Lung microvascular endothelial cell (primary cell): ENCODE measurements at places on chromosomes 1 and 21. TPM values are rescaled to one million over a fixed set of nuclear protein-coding genes. Genes with fewer than 3 reads are reported as not detected.

MANEAL gene
- 0.65 and 1.6 TPM in 2 replicates for total RNA-seq

GPX7 gene
- 5.6 and 18.1 TPM in 2 replicates for total RNA-seq

C1orf87 gene
- total RNA-seq: not detected in 2 replicates

FMO3 gene
- total RNA-seq: not detected in 2 replicates

LPGAT1 gene
- 31.6 and 37.5 TPM in 2 replicates for total RNA-seq

OR2L2 gene
- under 0.01 TPM in 1 of 2 replicates, not detected in the other for total RNA-seq

SPRR1B gene
- total RNA-seq: not detected in 2 replicates

SEC16B gene
- total RNA-seq: 0.22 and 0.79 TPM in 2 replicates

CLCA1 gene
- not detected in 2 replicates for total RNA-seq

SLFNL1 gene
- total RNA-seq: under 0.01 and 0.20 TPM in 2 replicates

MROH7 gene
- under 0.01 TPM in 1 of 2 replicates, not detected in the other for total RNA-seq

AVPR1B gene
- not detected in 2 replicates for total RNA-seq

DNA sequence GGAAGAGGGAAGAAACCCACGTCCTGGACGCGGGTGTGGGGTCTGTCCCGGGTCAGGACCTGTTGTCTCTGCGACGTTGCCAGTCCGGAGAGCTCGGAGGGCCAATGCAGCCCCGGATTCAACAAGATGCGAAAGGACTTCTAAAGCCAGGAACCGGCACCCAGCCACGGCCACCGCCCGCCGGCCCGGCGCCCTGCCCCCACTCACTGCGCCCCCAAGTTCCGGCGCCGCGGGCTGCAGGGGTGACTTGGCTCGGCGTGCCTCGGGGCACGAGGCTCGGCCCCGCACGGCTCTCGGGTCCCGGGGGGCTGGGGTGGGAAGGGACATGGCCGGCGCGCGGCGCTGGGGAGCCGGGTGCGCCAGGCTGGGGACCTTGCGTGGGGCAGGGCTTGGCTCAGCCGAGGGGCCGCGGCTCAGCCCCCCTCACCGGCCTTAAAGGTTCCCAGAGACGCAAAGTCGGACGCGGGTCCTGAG, 51.8 kb upstream of the H6PD start:
- peak; percentile 24 for DNase-seq

GRCh38 chr21:41923631-41924367, 30.0 kb downstream of the C2CD2 start:
- no peak for DNase-seq

DNA sequence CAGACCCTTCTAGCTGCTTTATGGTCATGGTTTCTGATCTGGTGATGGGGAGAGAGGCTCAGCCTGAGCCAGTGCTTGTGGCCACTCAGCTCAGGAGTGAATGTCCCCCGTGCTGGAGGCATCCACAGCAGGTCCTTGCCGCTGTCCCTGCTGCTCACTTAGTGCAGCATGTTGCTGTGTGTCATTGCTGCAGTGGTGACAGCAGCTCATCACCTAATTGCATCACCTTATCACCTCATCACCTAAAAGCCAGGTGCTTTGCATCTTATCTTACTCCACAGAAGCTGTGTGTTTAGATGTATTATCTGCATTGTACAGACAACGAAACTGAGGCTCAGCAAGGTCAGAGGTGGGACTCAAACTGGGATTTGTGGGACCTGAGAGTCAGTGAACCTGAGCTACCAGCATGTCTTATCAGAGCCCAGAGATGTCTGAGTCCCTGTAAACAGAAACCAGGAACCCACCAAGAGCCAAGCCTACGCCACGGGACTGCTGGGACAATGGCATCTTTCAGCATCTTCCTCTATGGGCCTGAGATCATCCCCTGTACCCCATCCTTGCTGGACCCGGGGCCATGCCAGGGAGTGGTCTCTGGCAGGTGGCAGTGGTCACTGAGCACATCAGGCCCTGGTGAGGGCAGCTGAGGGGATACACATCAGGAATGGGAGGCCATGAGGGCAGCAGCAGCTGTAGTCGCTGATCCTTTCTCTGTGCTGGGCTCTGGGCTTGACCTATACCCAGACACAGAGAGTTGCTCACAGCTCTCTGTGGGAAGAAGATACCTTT, 6.5 kb downstream of the PODN start:
- no peak for DNase-seq

DNA sequence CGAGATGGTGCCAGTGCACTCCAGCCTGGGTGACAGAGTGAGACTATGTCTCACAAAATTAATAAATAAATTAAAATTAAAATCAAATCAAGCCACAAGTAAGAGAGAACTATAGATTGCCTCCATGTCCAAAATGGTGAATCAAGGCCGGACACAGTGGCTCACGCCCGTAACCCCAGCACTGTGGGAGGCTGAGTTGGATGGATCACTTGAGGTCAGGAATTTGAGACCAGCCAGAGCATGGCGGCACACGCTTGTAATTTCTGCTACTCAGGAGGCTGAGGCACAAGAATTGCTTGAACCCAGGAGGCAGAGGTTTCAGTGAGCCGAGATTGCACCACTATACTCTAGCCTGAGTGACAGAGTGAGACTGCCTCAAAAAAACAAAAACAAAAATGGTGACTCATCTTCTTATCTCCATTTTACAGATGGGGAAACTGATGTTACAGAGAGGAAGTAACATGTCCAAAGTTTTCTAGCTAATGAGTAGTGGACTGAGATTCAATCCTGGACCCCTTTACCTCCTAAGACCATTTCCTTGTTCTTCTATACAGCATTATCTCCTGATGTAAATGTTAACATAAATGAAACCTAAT, 99.0 kb upstream of the HNRNPU start:
- peak; percentile 28 for DNase-seq

DNA sequence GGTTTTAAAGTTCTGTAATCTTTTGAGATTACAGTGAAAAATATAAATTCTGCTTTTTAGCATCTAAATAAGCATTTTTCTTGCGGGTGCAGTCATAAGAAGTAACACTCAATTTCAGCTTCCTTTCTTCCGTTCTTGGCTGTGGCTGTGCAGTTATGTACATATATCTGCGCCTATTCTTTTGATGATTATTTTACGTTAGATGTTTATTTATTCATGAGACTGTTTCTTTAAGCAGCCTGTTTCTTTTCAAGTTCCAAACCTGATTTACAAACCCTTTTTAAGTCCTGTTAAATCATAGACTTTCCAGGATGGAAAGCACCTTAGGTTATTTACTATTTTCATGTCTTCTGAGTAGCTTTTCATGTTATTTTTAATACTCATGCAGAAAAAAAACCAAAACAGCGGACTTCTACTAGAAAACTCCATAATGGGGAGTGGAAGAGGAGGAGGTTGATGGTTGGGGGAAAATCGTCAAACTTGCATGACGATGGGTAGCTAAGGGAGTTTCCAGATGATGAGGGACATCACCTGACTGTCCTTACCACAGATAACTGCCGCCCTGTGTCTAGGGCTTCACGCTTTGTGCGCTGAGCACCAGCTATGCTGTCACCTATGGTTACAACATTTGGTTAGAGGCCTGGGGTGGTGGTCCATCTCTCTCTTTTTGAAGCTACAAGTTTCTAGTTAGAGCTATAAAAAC, 2.6 kb downstream of the PRDM2 start:
- no peak for DNase-seq

GRCh38 chr1:151976015-151976343, 17.7 kb downstream of the S100A10 start:
- no peak for DNase-seq

DNA sequence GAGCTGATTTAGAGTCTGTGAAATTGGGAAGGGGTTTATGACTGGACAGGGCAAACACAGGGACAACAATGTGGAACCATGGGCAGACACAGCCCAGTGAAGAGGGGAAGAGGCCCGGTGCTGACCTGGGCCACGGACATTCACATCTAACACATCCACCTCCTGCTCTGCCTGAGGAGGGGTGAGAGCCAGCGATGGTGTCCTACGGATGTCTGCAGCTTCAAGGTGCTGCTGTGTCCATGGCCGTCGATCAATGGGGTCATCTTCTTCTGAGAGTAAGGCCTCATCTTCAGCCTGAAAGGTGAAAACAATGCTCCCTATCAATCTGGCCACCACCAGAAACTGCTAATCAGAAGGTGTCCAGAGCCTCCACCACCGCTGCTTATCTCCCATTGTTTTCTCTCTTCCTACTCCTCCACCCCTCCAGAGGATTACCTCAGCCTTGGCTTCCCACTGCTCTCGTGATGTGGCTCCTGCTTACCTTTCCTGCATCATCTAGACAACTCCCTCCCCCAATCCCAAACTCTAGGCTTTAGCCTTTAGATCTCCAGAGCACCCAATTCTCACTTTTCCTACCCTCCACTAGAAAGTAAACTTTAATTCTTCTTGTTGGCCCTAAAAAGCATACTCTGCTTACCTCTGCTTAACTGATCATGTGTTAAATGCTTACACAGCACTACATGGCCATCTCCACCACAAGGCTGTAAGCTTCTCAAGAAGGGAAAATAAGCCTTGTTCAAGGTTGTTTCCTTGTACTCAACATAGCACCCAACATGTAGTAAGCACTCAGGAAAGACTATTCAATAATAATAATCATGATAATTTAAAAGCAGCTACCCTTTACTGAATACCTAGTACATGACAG, 24.0 kb upstream of the ADAM30 start:
- no peak for DNase-seq

DNA sequence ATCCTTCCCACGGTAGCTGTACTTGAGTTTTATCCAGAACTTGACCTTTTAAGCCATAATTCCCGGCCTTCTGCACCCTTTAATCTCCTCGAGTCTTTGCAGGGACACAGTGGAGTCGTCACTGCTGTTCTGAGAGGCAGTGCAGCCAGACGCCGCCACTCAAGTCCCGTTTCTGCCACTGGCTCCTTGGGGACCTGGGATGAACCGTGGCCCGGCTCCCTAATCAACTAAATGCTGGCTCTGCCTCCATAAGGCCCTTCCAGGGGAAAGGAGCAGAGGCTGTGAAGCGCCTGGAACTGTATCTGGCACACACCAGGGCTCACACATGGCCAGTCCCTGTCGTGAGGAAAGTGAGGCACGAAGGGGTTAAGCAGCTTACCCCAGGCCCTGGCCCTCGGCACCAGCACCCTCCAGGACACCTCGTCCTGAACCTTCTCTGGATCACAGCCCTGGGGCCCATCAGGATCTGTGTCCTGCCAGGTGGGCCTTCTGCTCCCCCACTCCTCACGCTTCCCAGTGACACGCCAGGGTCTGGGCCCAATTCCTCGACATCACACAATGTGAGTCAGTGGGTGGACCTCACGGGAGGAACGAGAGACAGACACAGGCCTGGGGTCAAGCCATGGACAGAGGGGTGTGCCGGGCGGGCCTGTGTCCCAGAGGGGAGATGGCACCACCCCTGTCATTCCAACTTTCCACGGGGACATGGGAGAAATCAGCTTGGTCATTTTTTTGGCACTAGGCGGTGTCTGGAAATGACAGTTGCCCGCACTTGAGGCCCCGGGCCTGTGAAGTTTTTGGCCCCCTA, 23.5 kb upstream of the C1orf174 start:
- DNase-seq: no peak

GRCh38 chr1:91701472-91701869, 184.5 kb downstream of the TGFBR3 start:
- DNase-seq: peak; percentile 20

GRCh38 chr1:13948396-13948795, 248.4 kb downstream of the PRDM2 start:
- no peak for DNase-seq

- DNase-seq: no peak
These were observed 1.7 kb upstream of the AKT3 start for GRCh38 chr1:243851765-243852164.

- DNase-seq: peak; percentile 61
These were observed 18.8 kb downstream of the ADGRB2 start for GRCh38 chr1:31745096-31745945.

DNA sequence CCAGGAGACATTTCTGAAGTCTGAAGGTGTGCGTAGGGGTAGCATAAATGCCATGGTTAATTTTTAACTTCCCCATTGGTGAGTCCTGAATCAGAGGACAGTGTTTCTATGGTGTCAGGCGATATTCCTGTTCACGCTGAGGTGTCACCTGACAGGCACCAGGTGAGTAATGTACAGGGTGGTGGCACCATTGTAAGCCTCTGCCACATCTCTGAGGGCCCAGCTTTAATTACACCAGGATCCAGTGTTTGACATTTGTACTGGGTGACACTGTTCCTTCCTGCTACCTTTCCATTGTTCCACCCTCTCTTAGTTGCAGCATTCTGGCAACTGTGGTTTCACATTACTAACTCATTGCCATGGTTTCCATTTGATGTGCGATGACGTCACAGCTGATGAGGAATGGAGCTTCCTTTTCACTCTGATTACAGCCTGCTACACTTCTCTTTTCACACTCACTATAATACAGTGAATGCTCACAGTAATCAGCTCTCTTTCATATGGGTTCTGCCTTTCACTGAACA, 40.6 kb upstream of the MARK1 start:
- peak; percentile 71 for DNase-seq

DNA sequence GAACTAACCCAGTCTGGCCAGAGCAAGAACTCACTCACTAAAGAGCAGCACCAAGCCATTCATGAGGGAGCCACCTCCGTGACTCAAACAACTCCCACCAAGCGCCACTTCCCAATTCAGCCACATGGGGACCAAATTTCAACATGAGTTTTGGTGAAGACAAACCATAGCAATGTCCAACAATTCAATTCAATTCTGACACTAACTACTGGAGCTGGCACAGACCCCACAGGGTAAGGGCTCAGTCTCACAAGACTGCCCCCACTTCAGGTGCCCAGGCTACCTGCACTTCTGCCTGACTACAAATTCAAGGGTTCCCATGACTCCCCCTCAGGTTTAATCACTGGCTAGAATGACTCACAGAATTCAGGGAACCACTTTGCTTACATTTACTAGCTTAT, 48.8 kb upstream of the RAP1A start:
- DNase-seq: peak; percentile 45

DNA sequence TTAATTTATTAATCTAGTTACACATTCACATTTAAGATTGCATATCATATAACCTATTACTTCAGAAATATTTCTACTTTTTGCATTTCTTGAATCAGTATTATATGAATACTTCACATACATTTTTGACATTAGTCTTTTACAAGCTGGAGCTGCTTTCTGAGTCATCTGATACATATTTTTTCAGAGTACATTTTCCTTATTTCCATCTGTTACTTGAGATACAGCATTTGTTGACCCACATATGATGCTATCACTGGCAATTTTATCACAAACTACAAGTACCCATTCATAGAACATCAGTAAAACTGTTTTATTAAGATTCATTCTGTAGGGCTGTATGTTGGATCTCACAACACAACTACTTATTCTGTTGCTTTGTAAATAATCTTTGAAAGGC, 367.2 kb upstream of the ST6GALNAC5 start:
- DNase-seq: no peak
